NCI-H1436 treated with DMSO at 0.1 percent for 48 hours (cell line): ENCODE measurements at places on chromosomes 6 and 20.

GRCh38 chr6:4903751-4904370, 100.0 kb downstream of the RPP40 start:
- no peak for DNase-seq

- no peak for DNase-seq
These were observed 143.3 kb downstream of the SMOC2 start for GRCh38 chr6:168584249-168584648.

GRCh38 chr6:128710315-128710714, 172.6 kb upstream of the LAMA2 start:
- DNase-seq = no peak

GRCh38 chr6:7157752-7158616, 50.2 kb downstream of the RREB1 start:
- DNase-seq = no peak

- no peak for DNase-seq
These were observed 286.6 kb downstream of the UBE3D start for GRCh38 chr6:82779041-82779440.

GRCh38 chr6:36290668-36291620, 21.1 kb downstream of the PNPLA1 start:
- no peak for DNase-seq

GRCh38 chr6:154991207-154991606, 3.9 kb upstream of the TIAM2 start:
- DNase-seq = no peak

- DNase-seq = no peak
These were observed 18.9 kb downstream of the PERP start for GRCh38 chr6:138088326-138088762.

- DNase-seq = no peak
These were observed 727.9 kb upstream of the MAN1A1 start for GRCh38 chr6:120077489-120077888.

DNA sequence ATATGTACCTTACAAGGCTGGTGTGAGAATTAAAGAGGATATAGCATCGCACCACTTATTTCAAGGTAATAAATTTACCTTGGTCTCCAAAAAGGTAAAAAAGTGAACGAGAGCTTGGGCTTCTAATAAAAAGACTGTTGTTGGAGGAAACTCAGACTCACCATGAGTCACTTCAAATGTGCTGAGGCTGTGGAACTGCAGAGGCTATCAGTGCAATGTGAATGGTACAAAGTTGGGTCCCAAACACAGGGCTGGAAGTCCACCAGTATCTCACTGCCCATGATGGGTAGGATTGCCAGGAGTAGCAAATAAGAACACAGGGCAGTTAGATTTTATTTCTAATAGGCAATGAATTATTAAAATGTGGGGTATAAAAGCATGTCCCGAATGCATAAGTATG, 200.6 kb downstream of the MAFB start:
- no peak for DNase-seq

DNA sequence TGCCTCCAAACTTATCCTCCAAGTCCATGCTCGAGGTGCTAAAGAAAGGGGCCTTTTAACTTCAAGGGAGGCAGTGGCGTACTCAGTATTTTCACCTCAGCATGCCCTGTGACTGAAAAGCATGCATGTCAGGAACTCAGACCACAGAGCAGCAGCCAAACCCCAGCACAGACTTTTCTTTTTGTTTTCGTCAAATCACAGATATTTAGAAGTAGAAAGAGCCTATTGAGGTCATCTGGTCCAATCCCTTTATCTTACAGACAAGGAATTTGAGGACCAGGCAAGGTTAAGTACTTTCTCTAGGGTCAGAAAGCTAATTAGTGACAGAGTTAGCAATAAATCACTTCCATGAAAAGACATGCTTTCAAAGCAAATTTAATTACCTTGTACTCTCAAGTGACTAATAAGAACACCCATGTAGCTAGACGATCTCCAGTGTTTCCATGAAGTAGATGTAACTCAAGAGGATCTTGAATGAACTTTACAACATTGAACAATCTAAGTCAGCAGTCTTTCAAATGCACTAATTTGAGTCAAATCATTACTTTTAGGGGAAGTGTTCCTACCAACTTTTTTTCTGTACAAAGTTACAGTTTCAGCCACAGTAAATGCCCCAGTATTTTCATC, 35.9 kb downstream of the MOXD1 start:
- no peak for DNase-seq

DNA sequence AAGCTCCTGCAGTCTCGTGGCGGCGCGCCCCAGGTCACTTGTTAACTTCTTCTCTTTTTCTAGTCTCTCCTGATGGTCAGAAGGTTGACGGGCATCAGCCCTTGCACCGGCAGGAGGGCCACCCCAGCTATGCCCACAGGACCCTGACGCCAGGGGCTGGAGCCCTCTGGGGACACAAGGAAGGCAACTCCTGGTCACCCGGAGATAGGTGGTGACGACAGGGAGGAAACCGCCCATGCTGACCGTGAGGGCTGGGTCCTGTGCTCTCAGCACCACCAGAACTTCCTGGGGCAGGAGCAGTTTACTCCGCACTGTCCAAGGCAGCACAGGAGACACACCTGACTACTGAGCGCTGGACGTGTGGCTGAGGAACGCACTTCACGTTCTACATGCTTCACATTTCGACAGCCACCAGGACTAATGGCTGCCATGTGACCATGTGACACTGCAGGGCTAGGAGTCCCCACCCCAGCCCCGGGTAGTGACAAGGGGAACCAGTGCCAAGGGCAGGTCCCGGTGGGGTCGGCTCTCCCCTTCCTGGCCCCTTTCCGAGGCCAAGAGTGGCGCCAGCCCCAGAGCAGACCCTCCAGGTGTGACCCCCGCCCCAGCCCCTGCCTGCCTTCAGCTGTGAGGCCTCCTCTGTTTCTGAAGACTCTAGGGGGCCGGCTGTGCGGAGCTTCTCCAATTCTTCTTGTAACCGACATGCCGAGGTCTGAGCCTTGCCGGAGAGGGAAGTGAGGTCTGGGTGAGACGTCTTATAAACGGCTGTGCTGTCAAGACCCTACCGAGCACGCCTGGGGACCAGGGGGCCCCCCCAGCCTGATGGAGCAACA, 45.2 kb downstream of the DSTN start:
- no peak for DNase-seq

DNA sequence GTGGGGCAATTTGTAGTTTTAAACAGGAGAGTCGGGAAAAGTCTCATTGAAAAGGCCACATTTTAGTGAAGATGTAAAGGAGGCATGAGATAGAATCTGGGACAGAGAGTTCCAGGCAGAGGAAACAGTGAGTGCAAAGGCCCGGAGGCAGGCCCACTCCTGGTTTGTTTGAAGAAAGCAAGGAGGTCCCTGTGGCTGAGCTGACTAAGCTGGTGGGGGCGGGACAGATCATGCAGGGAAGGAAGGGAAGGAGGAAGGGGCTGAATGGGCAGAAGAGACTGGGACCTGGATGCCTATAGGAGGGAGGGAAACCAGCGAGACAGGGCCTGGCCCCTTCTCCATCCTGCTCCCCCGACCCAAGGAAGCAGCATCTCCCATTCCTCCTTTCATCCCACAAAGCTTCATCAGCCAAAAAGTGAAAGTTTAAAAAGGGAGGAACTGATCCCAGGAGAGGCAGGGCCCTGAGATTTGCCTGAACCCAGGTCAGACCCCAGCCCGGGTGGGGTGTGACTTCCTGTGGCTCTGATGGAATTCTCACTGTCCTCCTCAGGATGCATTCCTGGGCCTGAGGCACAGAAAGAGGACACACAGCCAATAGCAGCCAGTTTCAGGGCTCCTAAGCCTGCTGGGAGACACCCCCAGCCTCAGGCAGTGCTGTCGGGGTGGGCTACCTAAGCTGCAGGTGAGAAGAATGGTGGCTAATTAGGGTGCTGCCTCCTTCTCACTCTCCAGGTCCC, 54.2 kb upstream of the SIRPA start:
- no peak for DNase-seq

- no peak for DNase-seq
These were observed 33.5 kb downstream of the TPBG start for GRCh38 chr6:82396964-82397751.

DNA sequence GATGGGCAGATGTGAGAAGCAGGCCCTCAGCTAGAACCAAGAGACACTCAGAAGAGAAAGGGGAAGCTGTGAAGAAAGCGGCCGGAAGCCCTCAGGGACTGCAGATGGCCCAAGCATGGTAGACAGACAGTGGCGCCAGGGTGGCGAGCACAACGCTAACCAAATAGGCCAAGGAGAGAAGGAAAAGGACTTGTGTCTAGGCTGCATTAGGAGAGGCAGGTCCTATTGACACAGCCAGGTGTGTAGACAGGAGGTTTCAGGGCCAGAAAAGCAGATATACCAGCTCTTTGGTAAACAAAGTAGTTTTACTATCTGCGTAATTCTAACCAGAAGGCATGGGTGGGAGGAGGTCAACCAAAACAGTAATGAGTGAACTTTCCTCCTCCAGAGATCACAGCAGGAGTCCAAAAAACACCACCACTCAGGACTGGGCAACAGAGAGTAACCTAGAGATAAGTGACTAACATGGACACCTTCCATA, 15.8 kb upstream of the MAP7 start:
- no peak for DNase-seq

DNA sequence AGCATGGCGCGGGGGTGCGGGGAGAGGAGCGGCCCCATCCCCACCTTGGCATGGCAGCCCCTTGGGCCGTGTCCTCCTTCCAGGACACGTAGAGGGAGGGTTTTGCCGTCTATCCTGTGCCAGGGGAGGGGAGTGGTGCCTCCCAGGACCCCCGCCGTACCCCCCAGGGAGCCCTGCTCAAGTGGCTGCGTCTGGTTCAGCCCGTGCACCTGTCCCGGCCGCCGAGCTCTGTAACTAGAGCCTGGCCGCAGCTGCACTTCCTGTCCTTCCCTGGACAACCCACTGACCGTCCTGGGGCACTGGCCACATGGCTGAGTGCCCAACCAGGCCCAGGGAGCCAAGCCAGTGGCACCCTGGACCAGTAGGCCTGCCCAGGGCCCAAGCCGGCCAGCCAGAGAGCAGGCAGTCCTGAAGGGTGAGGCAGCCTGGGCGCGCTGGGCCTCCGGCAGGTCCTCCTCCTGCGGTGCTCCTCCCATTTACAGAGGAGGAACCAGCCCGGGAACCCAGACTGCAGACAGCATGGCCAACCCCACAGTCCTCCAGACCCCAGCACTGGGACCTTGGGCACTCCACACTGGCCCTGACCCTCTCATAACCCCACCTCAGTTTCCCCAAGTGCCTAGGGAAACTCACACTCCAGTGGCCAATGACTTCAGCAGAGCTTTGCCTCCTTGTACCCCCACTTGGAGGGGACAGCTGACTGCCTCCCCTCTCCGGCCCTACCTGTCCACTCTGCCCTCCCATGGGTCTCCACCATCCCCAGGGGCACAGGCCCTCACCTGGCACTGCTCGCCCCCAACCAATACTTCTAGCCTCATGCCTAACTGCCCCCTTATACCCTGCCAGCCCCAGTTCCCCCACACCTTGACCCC, 8.7 kb downstream of the LAMA5 start:
- DNase-seq = no peak

GRCh38 chr6:169501777-169502313, 200.0 kb downstream of the WDR27 start:
- DNase-seq = no peak

DNA sequence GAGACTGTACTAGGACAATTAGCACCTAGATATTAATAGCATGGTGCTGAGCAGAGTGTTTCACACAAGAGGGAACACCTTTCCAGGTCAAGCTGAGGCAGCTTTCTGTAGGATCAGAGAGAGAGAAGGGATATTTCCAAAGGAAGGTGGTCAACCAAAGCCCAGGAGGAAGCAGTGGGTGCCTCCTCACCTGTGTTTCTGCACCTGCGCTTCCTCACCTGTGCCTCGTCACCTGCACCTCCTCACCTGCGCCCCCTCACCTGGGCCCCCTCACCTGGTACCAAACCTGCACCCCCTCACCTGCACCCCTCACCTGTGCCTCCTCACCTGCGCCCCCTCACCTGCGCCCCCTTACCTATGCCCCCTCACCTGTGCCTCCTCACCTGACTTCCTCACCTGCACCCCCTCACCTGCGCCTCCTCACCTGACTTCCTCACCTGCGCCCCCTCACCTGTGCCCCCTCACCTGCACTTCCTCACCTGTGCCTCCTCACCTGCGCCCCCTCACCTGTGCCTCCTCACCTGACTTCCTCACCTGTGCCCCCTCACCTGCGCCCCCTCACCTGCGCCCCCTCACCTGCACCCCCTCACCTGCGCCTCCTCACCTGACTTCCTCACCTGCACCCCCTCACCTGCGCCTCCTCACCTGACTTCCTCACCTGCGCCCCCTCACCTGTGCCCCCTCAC, 67.9 kb downstream of the TTLL2 start:
- no peak for DNase-seq

- DNase-seq = no peak
These were observed 17.4 kb upstream of the ARMC12 start for GRCh38 chr6:35719404-35719829.

DNA sequence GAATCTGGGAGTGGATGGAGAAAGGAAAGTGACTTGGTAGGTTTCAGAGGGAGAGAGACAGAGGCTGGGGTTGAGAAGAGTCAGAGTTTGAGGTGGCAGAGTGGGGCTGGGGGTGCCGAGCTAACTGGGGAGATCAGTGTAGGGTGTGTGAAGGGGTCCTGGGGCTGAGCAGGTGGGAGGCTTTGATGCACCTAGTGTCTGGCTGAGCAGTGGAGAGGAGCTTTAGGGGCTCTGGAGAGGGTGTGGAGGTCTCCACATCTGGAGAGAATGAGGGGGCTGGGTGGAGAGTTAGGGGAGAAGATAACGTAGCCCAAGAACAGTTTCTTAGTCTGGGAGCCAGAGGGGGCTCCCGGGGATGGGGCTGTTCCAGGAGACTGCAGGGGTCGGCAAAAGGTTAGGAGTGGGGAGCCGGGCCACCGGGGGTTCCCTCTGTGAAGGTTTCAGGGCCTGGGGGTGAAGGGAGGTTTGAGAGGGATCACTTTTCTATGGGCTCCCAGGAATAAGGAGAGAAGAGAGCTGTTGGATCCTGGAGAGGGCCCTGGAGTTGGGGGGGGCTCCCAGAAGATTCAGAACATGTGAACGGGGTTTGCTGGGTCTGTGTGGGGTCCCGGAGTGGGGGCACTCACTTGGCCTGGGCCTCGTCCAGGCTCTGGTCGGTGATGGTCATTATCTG, 797 bp downstream of the PBX2 start:
- no peak for DNase-seq

DNA sequence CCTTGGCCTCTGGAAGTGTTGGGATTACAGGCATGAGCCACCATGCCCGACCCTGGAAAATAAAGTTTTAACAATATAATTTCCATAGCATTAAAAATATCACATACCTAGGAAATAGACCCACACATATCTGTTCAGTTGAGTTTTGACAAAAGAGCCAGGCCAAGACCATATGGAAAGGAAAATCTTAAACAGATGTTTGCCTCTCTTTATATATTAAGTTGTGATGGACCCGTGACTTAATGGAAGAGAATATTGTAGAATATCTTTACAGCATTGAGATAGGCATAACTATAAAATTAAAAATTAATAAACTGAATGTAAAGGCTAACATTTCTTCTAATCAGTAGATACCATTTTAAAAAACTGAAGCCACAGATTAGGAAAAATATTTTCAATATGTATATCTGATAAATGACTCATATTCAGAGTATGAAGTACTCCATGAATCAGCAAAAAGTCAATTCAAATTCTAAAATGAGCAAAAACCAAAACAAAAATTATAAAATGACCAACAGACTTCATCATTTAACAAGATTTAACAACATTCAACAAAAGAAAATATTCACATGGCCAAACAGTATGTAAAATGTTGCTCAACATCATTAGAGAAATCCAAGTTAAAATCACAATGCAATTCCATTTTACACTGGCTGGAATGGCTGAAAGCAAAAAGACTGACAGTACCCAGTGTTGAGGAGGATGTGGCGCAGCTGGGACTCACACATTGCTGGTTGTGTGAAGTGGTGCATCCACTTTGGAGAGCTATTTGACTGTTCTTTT, 43.3 kb downstream of the GTF2H5 start:
- no peak for DNase-seq

- no peak for DNase-seq
These were observed 13.6 kb downstream of the BAK1 start for GRCh38 chr6:33566182-33567084.
